ENCODE measurements at places on chromosomes 16 and 17.
A peak's percentile ranks its signal among the peaks of the same experiment; 100 is the strongest.

DNA sequence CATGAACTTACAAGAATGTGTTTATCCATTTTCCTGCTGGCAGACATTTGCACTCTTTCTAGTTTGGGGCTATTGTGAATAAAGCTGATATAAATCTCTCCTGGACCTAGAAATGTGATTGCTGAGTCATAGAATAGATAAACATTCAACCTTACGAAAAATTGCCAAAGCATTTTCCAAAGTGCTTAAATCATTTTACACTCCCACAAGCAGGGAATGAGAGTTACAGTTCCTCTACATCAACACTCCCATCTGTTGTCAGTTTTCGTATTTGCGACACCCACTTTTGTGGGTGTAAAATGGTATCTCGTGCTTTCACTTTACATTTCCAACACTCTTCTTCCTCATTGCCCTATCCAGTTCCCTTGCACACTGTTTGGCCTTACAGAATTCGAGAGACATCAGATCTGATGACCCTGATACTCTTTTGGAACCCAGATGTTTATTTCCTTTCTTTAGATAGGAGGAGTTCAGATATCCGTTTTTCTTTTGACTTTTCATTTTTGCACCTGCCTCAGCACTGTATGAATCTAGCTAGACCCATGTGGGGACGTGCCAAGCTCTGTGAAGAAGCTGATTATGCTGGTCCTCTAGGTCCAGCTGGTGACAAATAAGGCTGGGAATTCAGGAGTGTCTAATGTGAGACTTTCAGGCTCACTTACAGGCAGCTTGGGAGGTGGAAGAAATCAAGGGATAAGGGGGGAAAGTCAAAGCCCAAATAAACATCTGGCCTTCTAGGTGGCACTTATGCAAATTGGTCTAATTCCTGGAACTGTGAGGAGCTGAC, 14.0 kb downstream of the SOX9 start:
- DNase-seq: no peak

GRCh38 chr17:60959696-60960095, 282.0 kb downstream of the BCAS3 start:
- no peak for DNase-seq

GRCh38 chr17:11840831-11841230, 156.4 kb downstream of the ZNF18 start:
- DNase-seq: no peak

GRCh38 chr17:33964344-33964979, 290.6 kb upstream of the CCL2 start:
- peak; percentile 24 for DNase-seq

- DNase-seq: no peak
These were observed 59.5 kb upstream of the GSE1 start for GRCh38 chr16:85553436-85554113.

- DNase-seq: no peak
These were observed 17.3 kb downstream of the SOCS3 start for GRCh38 chr17:78342449-78343186.

DNA sequence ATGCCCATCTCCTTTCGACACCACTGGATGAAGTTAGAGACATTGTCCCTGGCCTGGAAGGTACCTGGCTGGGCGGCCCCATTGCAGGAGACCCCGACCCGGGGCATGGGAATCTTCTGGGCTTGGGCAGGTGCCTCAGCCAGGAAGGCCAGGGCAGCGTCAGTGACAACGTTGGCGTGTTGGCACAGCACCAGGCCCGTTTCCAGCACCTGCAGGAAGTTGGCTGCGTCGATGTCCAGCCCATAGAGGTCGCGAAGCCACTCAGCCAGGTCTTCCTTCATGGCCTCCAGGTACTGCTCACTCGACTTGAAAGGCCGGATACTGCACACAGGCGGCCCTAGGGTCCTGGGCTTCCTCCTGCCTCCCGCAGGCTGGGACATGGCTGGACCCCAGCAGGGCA, 568 bp downstream of the GAS2L2 start:
- DNase-seq: no peak

- DNase-seq: no peak
These were observed 48.3 kb downstream of the BAIAP2 start for GRCh38 chr17:81083125-81083765.

DNA sequence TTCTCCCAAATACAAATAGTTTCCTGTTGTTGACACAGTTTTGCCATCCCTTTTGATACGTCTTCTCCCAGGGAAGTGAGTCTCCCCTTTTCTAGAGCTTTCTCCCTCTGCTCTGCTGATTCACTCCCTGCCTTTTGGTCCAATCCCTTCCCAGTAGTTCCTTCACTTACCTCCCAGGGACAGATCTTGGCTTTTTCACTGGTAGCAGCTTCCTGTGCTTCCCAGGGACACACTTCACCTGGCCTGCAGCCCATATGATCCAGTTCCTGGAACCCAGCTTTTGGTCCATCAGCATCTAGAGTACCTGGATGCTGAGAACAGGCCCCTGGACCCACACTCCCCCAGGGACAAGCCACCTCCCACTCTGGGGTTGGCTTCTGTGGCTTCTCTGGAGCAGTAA, 15.8 kb downstream of the GPR179 start:
- DNase-seq: no peak

DNA sequence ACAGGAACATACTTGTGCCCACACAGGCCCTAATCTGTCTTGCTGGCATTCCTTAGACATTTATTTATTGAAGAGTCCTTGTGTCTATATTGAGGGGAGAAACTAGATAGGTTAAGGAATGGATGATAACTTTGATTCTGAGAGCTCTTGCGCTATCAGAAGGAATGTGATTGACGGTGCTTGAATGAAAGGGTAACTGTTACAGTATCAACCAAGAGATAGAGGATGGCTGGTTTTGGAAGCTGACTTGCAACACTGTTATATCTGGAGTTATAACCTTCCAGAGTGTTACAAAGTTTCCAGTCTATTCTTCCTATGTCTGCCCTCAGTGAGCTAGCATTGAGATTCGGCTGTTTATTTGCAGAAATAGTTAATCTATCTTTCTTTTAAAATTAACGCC, 36.5 kb downstream of the PRKCA start:
- DNase-seq: no peak

DNA sequence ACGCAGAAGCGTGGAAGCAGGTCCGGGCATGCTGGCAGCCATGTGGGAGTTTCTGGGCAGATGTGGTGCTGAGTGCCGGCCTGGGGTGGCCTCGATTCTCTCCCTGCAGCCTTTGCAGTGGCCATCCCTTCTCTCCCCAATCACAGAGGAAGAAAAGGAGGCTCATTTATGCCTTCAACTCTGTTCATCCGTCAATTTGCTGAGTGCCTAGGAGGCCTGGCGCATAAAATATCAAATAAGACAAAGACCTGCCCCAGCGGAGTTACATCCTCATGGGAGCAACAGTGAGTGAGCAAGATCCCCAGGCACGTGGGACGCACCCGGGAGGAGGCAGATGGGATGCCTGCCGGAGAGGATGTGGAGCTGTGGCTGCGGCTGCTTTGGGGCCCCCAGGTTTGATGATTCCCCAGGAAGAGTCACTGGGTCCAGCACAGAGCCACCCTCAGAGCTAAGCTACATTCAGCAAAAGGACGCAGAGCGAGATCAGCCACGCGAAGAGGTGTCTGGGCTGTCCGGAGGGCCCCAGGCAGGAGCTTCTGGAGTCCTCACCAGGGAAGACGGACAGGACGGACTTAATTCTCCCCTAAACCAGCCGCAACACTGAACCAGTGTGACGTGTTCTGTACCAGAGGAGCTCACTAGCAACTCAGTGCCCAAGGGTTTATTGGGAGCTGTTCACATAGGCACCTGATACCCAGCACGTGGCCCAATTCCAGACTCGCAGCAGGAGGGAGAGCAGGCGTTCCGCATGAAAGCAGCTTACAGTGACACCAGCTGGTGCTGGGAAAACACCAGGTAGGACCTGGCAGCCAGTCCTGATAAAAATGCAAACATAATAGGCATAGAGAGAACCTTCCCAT, 11.3 kb downstream of the CA5A start:
- DNase-seq: no peak

- no peak for DNase-seq
These were observed 34.2 kb downstream of the PIEZO1 start for GRCh38 chr16:88750854-88751253.

DNA sequence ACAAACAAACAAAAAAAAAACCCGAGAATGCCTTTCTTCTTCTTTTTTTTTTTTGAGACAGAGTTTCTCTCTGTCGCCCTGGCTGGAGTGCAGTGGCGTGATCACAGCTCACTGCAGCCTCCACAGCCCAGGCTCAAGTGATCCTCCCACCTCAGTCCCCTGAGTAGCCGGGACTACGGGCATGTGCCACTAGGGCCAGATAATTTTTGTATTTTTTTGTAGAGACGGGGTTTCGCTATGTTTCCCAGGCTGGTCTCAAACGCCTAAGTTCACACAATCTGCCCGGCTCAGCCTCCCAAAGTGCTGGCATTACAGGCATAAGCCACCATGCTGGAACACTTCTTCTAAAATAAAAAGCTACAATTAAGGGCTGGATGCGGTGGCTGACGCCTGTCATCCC, 17.0 kb upstream of the WDR45B start:
- no peak for DNase-seq

GRCh38 chr16:62545039-62545438, 508.8 kb upstream of the CDH8 start:
- DNase-seq: no peak

- no peak for DNase-seq
These were observed 39.5 kb downstream of the RCVRN start for GRCh38 chr17:9865586-9865985.

- DNase-seq: no peak
These were observed 706.9 kb upstream of the SOX9 start for GRCh38 chr17:71413935-71414334.

DNA sequence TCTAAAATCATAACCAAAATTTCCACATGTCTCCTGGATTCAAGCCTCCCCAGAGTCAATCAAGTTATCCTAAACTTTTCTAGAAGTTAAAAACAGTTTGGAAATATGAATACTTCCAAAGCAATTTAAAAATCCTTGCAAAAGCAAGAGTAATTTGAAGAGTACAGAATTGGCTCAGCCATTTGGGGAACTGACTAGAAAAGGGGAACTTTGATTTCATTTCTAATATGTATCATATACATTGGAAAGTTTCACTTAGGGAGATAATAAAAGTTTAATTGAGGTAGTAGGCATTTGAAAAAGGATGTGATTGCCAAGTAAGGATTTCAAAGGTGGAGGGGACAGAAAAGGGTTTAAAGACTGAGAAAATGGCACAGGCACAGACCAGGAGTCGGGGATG, 9.0 kb upstream of the SLFN12L start:
- DNase-seq: no peak

GRCh38 chr16:68756239-68756915, 19.3 kb downstream of the CDH1 start:
- no peak for DNase-seq

DNA sequence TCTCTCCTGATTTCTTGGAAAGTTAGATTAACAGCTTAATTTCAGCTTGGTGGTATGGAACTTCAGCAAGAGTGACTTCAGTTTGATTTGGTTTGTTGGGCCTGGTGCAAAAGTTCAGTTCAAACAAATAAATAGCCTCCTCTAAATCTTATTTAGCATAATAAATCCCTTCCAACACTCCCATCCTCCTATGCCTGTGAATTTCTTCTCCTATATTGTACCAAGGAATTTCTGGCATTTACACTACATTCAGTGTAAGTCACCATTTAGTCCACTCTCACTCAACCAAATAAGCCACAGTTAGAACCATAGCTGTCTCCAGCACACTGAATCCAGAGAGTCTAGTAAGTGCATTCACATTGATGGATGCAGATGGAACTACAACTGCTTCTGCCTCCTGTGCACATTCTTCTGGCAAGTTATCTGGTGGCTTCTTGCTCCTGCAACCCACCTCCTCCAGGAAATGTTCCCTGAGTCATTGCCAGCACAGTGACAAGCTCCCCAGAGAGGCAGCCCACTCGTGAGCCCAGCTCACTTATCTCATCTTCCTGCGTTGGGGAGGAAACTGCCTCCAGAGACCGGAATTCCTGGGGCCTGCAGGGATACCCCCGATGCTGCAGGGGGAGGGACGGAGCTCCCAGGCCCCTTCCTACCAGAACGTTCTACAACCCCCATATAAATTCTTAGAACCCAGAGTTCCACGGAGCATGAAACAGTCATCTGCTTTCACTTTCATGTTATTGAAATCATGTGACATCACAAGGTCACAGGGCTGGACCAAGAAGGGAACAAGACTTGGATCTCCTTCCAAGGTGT, 318.3 kb downstream of the PHKB start:
- DNase-seq: no peak

DNA sequence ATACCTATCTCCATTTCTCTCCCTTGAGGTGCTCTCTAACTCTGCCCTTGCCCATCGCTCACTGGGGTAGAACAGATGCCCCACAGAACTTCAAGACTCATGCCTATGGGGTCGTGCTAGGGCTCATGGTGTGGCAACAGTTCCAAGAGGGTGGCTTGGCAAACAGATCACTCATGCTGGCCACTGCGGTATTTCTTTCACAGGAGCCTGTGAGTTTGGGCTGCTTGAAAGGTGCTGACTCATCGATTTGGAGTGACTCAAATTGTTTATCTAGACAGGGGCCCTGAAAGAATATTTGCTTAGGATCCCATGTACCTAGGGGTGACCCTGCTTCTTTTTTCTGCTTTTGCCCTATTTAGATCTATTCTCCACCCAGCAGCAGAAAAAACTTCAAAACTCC, 69.9 kb downstream of the IRX5 start:
- no peak for DNase-seq

- no peak for DNase-seq
These were observed 6.8 kb downstream of the GABARAPL2 start for GRCh38 chr16:75572864-75573542.

GRCh38 chr17:42852351-42852750, 1.4 kb downstream of the AOC3 start:
- no peak for DNase-seq

GRCh38 chr16:4133897-4134372, 17.7 kb upstream of the ADCY9 start:
- DNase-seq: no peak

- no peak for DNase-seq
These were observed 6.2 kb downstream of the SLC9A5 start for GRCh38 chr16:67254801-67255552.

GRCh38 chr16:75861311-75862097, 135.2 kb upstream of the CPHXL start:
- DNase-seq: no peak

- no peak for DNase-seq
These were observed 11.2 kb downstream of the METTL16 start for GRCh38 chr17:2500446-2500845.

DNA sequence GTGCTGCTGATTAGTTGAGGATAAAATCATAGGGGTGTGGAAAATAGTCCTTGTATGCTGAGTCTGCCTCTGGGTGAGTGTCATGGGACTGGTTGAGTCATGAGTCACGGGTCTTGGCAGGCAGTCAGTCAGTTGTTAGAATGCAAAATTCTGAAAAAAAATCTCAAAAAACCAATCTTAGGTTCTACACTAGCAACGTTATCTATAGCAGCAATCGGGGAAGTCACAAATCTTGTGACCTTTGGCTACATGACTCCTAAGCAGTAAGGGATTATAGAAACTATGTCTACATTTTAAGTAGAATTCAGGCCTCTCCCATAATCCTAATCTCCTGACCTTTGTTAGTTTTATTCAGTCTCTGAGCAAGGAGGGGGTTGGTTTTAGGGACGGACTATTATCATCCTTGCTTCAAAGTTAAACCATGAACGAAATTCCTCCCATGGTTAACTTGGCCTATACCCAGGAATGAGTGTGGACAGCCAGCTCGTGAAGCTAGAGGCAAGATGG, 18.0 kb upstream of the PMFBP1 start:
- no peak for DNase-seq
